HCEC 1CT (cell line): ENCODE measurements at places on chromosomes 12 and 14.
A peak's percentile ranks its signal among the peaks of the same experiment; 100 is the strongest.

GRCh38 chr12:53346491-53346890 is 10.3 kb upstream of the SP7 start:
- no peak for DNase-seq

DNA sequence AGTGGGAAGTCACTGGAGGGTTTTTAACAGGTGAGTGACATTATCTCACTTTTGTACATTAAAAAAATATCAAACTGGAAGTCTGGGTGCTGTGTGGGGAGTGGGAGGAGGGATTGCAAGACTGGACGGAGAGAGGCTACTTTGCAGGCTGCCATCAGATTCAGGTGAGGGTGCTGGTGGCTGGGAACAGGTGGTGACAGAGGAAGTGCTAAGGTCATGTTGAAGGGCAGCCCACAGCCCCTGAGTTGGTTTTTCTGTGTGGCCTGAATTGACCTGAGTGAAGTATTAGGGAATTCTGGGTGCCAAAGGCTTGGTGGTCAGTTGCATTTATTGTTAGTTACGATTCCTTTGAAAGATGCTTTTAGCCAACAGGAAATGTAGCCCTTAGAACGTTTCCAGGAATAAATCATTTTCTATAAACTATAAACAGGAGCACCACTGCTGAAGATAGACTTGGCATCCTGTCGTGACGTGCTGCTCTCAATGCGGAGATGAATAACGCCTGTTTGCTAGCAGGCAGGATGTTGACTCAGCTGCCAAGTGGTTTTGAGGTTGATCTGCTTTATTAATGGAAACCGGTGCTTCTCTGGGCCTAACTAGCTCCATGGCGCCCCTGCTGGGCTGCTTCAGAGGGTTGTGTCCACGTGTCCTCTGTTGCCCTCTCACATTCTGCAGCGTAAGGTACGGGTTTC is 707.5 kb upstream of the TMEM132C start:
- peak; percentile 99 for DNase-seq

DNA sequence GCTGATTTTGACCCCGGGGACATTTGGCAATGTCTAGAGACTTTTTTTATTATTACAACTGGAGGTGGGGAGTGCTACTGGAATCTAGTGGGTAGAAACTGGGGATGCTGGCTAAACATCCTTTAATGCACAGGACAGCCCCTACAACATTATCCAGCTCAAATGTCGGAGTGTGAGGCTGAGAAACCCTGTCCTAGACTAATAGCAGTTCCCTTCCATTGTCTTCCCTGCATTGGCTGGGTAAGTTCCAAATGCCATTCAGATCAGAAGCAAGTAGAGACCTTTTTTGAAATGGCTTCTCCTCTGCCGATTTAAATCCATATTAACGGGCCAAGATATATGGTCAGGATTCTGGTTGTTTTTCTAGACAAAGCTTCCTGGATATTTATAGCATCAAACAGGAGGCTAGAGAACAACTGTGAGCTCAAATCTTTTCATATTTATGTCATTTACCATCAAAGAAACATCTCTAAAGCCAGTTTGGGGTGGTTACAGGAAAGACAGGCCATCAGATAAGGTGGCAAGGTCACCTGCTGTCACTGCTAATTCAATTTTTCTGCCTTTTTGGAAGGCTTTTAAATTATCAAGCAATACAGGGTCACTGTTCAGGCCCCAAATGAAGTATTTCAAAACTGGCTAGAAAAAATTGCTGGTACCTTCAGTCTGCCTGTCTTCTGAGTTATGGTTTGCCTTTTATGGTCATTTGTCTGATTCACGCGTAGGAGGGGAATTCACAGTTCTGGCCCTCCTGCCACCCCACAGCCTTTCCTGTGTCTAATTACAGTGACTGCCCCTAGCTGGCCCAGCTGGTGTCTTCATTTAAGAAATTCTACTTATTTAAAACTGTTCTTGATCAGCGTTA is 20.1 kb upstream of the AKAP5 start:
- peak; percentile 91 for DNase-seq

DNA sequence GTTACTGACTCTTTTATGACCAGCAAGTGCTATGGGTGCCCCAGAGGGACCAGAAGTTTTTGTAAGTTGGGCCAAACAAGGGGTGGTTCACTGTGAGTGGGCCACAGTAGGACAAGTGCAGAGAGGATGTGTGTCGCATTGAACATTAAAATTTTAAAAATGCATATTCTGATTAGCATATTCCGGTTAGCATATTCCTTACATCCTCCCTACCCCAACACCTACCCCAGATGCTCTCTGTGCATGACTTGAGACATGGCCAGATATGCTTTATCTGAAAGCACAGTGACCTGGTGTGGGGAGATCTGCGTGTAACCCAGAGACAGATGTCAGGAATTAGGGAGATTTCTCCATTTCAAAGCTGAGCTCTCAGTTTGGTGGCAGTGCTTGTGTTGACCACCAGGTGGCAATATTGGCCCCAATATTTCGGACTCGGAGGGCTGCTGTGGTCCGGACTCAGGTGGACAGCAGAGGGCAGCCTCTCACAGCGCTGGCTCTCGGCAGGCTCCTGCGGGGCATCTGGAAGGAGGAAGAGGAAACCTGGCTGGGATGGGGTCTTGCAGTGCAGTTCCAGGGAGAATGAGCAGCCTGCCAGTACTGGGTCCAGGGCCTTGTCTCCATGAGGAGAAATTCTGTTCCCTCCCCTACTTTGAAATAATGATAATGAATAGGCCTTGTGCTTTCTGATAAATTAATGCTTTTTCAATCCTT is 1.6 kb upstream of the CEBPE start:
- peak; percentile 73 for DNase-seq

DNA sequence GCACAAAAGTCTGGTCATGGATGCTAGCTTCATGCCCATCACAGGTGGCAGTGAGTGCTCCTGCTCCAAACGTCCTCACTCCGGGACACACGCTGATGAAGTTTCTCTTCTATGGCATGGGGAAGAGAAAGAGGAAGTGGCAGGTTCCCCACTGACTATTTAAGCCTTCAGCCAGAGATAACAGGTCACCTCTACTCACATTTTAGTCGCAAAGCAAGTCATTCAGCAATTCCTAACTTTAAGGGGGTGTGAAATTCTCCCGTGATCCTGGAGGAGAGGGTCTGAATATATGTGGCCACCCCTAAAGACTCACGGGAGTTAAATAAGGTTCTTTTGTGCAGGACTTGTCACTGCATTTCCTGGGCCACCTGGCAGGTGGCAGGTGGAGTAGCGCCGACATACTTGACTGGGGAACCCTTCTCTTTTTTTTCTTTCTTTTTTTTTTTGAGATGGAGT is 18.8 kb upstream of the RCOR1 start:
- DNase-seq, result no peak

GRCh38 chr14:37343307-37344094 is 145.8 kb downstream of the MIPOL1 start:
- no peak for DNase-seq

DNA sequence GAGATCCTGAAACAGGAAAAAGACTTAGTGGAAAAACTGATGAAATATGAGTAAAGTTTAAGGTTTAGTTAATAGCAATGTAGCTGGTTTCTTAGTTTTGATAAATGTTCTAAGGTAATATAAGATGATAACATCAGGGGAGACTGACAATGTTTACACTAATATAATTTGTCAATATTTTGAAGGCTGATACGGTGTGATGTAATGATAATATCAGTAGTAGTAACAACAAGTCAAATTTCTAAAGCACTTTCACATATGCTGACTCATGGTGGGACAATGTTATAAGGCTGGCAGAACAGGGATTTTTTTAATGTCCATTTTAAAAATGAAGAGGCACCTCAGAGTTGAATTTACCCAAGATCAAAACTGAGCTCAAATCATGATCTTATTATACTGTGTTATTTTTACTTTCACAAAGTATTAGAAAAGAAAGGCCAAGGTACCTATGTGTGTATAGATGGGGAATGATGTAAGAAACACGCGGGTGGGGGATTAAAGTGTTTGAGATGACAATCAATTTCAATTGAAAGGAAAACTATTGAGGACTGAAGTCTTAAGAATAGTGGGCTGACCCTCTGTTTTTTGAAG is 2.4 kb upstream of the FLRT2 start:
- DNase-seq, result peak; percentile 56

- DNase-seq, result no peak
Observed at GRCh38 chr12:32757157-32757556, 1.5 kb upstream of the YARS2 start.

DNA sequence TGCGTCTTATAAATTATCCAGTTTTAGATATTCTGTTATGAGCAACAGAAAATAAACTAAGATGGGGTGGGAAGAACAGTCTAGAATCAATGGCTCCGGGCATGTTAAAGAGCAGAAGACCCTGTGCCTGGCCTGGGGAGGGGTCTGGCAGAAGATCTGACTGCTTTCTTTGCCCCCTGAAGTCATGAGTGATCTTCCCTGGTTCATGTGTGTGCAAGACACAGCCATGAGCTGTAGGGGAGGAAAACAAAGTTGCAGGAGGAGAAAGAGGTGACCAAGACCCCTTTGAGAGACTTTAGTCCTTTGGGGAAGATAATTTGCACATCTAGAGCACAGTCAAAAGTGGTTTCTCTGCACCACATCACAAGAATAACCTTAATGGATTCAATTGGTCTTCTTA is 4.8 kb downstream of the LACRT start:
- DNase-seq, result no peak

DNA sequence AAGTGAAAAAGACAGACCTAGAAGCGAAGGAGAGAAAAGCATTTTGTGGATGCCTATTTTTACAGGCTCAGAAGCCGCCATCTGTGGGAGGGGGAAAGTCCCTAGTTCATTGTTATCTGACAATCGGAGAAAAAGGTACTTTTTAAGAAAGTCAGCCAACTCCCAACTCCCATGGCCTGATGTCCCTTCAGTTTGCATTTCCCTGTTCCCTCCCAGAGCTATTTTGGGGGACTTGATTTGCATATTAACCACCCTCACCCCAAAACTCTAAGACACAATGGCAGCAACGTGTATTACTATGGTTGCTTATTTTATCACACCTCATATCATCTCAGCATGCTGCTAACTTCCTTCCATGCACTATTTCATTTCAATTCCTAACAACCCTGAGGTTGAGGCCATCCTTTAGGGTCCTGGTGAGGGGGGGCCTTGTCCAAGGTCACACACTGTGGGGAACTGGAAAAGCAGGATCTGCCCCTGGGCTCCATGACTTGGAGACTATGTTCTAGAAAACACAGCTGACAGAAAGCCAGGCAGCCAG is 18.7 kb downstream of the HVCN1 start:
- no peak for DNase-seq

GRCh38 chr12:124639122-124639806 is 71.9 kb upstream of the NCOR2 start:
- no peak for DNase-seq

DNA sequence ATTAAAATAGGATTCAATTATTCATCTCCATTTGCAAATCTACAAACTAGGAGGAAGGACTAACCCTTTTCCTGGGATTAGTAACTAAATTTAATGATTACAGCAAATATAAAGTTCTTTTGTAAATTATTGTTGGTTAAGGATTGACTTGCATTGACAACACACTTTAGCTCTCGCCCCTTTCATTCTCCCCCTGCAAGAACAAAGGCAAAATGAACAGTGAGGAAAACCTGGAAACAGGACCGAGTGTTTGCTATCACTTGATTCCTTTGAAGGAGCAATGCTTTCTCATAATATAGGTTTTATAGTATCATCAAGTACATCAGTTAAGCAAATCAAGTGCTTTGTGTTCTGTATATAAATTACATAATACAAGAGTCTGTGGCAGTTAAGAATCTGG is 7.4 kb upstream of the COX16 start:
- DNase-seq, result no peak

DNA sequence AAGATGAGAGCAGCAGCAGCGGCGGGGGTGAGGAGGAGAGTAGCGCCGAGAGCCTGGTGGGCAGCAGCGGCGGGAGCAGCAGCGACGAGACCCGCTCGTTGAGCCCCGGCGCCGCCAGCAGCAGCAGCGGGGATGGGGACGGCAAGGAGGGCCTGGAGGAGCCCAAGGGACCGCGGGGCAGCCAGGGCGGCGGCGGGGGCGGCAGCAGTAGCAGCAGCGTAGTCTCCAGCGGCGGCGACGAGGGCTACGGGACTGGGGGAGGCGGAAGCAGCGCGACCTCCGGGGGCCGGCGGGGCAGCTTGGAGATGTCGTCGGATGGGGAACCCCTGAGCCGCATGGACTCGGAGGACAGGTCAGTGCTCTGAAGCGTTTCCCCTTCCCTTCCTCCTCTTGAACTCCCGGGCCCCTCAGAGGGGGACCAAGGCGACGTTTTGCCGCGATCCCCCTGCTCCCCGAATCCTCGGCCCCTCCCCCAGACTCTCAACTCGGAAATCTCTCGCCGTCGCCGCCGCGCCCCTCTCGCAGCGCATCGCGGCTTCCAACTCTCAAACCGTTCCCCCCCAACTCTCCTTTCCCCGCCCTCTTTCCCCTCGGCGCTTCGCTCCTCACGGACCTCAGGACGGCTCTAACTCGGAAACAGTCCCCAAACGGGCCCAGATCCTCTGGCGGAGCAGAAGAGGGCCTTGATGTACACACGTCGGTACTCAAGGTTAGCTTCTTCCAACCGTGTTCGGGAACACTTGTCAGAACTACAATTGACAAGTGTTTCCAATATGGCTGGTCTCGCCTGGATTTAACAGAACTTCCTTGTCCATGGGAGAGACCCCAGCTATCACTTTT is 947 bp downstream of the AEBP2 start:
- DNase-seq, result peak; percentile 47

DNA sequence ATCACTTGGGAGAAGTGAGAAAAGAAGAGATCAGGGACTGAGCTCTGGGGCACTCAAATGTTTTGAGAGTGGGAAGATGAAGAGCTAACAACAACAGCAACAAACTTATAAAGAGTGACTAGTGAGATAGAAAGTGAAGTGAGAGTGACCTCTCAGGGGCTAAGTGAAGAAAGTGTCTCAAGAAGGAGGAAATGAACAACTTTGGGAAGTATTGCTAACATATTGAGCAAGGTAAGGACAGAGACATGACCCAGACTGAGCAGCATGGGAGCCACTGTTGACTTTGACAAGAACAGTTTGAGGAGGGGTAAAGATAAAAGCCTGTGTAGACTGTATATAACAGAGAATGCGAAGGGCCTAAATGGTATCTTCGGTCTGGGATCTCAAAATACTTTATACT is 155.1 kb upstream of the BTG1 start:
- DNase-seq, result no peak

DNA sequence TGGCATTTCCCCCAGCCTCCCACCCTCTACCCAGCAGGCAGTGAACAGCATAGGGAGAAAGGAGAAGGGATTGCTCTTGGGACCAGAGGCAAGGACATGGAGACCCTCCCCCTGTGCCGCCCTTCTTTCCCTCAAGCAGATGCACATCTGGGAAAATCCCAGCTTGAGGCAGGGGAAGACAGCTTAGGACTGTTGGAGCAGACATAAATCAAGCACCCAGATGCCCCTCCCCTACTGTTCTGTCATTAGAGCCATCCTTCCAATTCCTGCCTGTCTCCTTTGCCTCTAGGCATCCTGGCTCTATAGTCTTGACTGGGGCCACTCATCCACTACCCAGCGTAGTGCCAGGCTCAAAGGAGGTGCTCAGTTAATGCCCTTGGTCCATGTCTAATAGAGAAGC is 7.5 kb upstream of the CISTR start:
- DNase-seq, result no peak

GRCh38 chr12:86663173-86663572 is 407.0 kb upstream of the MGAT4C start:
- DNase-seq, result no peak
